Activated T-cell treated with anti-CD3 and anti-CD28 coated beads for 1 hour (primary cell): ENCODE measurements at places on chromosomes 2 and 18.

DNA sequence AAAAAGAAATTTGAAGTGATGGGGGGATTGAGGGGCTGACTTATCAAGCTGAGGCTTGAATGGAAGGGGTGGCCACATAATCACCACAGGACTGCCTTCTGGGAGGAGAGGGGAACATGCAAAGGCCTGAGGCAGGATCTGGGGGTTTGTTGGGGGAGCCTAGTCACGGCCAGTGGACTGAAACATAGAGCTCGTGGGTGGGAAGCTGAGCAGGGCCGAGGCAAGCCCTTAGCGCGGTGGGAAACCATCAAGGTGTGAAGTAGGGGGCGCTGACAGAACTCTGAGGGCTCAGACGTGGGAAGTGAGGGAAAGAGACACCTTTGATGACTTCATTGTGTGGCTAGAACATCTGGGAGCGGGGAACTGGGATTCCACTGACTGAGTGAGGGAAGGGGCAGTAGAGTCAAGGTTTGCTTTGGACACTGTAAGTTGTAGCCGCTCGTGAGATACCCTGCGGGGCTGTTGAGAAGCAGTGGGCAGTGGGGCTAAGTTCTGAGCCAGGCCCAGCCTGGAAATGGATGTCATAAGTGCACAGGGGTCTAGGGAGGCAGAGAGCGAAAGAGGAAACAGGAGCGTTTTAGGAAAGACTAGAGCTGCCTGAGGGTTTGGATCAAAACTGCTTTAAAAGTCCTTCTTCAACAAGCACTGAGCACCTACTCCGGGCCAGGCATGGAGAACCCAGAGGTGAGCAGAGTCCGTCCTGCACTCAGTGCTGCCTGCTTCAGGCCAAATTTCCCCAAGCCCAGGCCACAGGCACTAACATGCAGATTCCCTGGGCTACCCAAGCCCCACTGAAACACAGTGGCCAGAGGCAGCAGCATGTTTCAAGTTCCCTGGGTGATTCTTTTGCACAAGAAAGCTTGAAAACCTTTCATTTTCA lies 686 bp upstream of the SNORC start:
- no peak for DNase-seq

- peak; percentile 35 for DNase-seq
Observed at GRCh38 chr18:77899972-77900754, 650.5 kb downstream of the GALR1 start.

DNA sequence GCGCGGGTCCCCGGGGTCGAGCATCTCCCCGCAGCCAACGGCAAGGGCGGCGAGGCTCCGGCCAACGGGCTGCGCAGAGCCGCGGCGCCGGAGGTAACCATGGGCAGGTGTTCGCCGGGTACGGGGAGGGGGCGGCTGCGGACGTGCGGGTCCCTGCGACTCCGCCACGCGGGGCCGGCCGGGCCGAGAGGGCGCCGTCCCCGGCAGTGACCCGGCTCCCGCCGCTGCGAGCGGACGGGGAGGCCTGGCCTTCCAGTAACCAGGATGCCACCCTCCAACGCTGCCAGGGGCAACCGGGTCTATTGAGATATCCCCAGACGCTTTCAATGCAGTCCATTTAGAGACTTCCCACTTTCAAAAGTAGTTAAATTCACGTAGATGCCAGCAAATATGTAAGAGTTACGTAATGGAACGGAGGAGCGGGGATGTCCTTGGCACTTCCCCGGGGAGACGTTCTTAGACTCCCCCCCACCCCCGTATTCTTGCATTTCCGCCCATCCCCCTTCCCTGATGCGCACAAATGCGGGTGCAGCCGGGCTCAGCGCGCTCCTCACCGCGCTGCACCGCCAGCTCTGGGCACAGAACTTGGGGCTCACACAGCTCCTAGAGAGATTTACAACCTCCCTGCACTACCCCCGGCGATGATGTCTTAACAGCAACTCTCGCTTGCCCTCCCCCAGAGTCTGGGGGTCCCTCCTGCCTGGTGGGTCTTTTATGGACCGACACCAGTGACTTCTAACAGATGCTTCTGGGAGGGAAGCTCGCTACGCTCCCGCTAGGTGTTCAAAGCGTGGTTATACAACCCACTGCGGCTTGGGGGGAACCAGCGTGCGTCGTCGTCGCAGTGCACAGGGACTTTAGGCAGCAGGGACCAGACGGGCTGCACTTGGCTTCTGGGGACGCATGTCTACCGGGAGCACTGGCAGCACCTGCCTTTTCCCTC lies 657 bp downstream of the SGPP2 start:
- DNase-seq: no peak

- DNase-seq: no peak
Observed at GRCh38 chr2:122145856-122146255, 390.4 kb downstream of the TSN start.

- no peak for DNase-seq
Observed at GRCh38 chr18:10213526-10213925, 240.9 kb upstream of the APCDD1 start.

DNA sequence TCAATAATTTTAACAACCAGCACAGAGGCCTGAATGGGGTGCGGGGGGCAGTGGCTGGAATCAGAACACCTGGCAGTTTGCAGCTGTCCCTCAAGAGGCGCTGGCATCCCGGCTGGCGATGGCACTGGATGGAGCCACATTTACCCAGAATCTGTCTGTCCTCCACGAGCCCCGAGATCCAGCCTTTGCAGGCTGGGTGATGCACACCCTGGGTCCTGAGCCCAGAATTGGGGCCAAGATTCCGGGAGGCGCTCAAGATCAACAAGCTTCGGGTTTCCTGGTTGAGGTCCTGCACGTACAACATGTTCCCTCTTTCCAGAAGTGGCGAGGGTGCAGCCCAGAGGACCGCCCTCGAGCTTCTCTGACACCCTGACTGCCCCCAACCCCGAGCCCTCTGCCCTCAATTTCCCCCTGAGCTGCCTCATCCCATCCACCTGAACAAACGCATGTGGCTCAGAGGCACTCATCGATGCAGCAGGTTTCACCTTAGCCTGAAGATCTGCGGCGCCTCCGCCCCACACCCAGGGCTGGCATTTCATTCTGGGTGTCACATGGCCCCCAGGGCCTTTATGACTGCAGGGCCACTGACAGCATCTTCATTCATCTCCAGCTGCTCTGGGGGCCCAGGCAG lies 97.5 kb downstream of the TFCP2L1 start:
- no peak for DNase-seq

DNA sequence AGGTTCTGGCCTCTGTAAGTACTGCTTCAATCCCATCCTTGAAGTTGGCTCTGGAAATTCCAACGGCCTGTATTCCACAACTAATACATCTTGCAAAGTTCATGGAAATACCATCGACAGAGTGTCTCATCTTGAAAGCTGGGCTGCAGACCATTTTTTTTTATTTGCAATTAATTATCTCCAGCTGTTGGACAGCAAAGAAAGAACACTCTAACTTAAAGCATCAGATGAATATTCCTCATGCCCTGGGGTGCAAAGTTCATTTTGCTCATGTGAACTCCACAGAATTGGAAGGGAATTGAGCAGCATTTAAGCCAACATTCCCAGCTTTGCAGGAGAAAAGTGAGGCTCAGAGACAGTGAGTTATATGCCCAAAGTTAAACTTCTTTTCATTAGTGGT lies 96.5 kb upstream of the PIEZO2 start:
- no peak for DNase-seq

GRCh38 chr2:85930129-85931124 lies 41.6 kb upstream of the ST3GAL5 start:
- DNase-seq: no peak

GRCh38 chr18:22709288-22710060 lies 223.7 kb upstream of the RBBP8 start:
- no peak for DNase-seq

- no peak for DNase-seq
Observed at GRCh38 chr2:38561691-38562090, 41.0 kb downstream of the HNRNPLL start.

GRCh38 chr2:161228511-161229240 lies 68.4 kb downstream of the TANK start:
- no peak for DNase-seq

DNA sequence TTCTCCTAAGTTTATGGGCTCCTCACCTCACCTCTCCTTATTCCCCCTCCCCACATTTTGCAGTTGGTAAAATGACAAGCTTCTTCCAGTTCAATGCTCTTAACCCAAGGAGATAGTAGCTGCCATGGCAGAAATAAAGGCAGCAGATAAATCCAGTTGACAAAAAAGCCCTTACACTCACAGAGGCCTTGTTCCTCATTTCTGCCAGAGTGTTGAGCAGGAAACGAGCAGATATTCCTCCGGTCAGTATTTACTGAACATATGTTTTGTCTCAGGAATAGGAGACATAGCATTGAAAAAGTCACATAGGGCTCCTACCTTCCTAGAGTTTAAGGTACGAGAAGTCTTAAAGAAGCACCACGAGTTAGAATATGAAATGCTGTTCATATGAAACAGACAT lies 493.7 kb upstream of the TNP1 start:
- DNase-seq: no peak
